ENCODE measurements at places on chromosomes 6 and 20. TPM values are rescaled to one million over a fixed set of nuclear protein-coding genes. Genes with fewer than 3 reads are reported as not detected.

The STMND1 gene
- total RNA-seq: not detected

The HLA-G gene
- total RNA-seq: 5.9 TPM

The SLX4IP gene
- 3.5 TPM for total RNA-seq

The IL17F gene
- total RNA-seq: not detected

The CASS4 gene
- 0.21 TPM for total RNA-seq

The FAM8A1 gene
- 11.3 TPM for total RNA-seq

The PIM1 gene
- total RNA-seq: 41.0 TPM

The ACTL10 gene
- total RNA-seq: 3.2 TPM

The SLC22A2 gene
- not detected for total RNA-seq

The IL20RA gene
- 3.8 TPM for total RNA-seq

The DACT2 gene
- total RNA-seq: 0.63 TPM

The PI16 gene
- not detected for total RNA-seq

The SASH1 gene
- total RNA-seq: 6.3 TPM

The EYA4 gene
- total RNA-seq: 3.9 TPM

The GSTA2 gene
- not detected for total RNA-seq

The CCDC167 gene
- total RNA-seq: 43.1 TPM

The PPIL6 gene
- total RNA-seq: 2.0 TPM

The AIF1 gene
- total RNA-seq: not detected

The FAM209B gene
- 0.49 TPM for total RNA-seq

The BHLHE23 gene
- total RNA-seq: not detected

The OR2B6 gene
- not detected for total RNA-seq

The HIVEP1 gene
- 14.4 TPM for total RNA-seq

The TAF4 gene
- 9.9 TPM for total RNA-seq

The WFDC10B gene
- not detected for total RNA-seq

The OR11A1 gene
- total RNA-seq: not detected

The EEF1A2 gene
- 3.2 TPM for total RNA-seq

The DAAM2 gene
- total RNA-seq: 1.9 TPM

The ORC3 gene
- 21.4 TPM for total RNA-seq

The NRSN2 gene
- 18.6 TPM for total RNA-seq

The TP53TG5 gene
- not detected for total RNA-seq

The HFE gene
- 8.0 TPM for total RNA-seq

The WFDC2 gene
- 4.9 TPM for total RNA-seq

The ANKRD66 gene
- not detected for total RNA-seq

The HCK gene
- total RNA-seq: not detected

The ERVFRD-1 gene
- total RNA-seq: not detected

The LRRC1 gene
- 16.4 TPM for total RNA-seq

The OR2H2 gene
- total RNA-seq: not detected

The SUMO4 gene
- 0.21 TPM for total RNA-seq

The SLC35D3 gene
- not detected for total RNA-seq

The VSTM2L gene
- 23.7 TPM for total RNA-seq

The SLC22A23 gene
- 24.8 TPM for total RNA-seq

The HLA-DQB1 gene
- total RNA-seq: 2.0 TPM

The MRAP2 gene
- 0.46 TPM for total RNA-seq

The TMC2 gene
- not detected for total RNA-seq

The PNRC1 gene
- total RNA-seq: 50.0 TPM

The SAMD10 gene
- 11.6 TPM for total RNA-seq

The TSBP1 gene
- not detected for total RNA-seq

The EMILIN3 gene
- total RNA-seq: not detected

The CLIC5 gene
- not detected for total RNA-seq

The NOP56 gene
- total RNA-seq: 157 TPM

The PABPC1L gene
- total RNA-seq: 5.9 TPM

The GPR6 gene
- total RNA-seq: not detected

The BMP5 gene
- total RNA-seq: not detected

The CBLN4 gene
- total RNA-seq: not detected

The COL20A1 gene
- total RNA-seq: not detected

The SPDEF gene
- total RNA-seq: 21.0 TPM
